ENCODE measurements at places on chromosomes 6 and 20.

- no peak for DNase-seq
Observed at GRCh38 chr6:34914358-34914757, 25.3 kb downstream of the ANKS1A start.

DNA sequence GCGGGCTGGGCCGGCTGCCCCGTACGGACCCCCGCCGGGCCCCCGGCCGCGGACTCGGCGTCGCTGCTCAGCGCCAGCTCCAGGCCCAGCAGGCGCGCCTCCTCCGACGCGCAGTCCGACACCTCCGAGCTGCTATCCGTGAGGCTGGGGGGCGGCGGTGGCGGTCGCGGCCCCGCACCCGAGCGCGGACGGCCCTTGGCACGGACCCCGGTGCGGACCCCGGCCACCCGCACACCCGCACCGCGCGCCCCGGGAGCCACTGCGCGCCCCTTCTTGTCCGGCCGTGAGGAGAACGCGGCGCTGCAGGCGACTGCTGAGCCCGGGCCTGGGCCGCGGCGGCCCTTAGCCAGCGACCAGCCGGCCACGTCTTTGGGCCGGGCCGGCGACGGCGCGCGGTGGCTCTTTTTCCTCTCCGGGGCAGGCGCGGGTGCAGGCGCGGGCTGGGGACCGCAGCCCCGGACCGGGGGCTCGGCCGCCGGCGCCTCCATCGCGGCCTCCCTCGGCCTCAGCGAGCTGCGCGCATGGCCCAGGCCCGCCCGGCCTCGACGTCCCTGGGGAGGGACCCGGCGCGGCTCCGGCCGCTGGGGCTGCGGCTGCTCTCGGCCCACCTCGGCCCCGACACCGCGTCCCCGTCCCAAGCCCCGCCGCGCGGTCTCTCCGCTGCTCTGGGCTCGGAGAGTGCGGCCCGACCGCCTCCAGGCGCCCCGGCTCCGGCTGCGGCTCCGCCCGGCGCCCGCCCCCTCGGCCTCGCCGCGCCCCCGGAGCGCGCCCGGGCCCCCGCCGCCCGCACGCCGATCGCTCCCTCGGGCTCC, 12.9 kb upstream of the TLDC2 start:
- DNase-seq = no peak

DNA sequence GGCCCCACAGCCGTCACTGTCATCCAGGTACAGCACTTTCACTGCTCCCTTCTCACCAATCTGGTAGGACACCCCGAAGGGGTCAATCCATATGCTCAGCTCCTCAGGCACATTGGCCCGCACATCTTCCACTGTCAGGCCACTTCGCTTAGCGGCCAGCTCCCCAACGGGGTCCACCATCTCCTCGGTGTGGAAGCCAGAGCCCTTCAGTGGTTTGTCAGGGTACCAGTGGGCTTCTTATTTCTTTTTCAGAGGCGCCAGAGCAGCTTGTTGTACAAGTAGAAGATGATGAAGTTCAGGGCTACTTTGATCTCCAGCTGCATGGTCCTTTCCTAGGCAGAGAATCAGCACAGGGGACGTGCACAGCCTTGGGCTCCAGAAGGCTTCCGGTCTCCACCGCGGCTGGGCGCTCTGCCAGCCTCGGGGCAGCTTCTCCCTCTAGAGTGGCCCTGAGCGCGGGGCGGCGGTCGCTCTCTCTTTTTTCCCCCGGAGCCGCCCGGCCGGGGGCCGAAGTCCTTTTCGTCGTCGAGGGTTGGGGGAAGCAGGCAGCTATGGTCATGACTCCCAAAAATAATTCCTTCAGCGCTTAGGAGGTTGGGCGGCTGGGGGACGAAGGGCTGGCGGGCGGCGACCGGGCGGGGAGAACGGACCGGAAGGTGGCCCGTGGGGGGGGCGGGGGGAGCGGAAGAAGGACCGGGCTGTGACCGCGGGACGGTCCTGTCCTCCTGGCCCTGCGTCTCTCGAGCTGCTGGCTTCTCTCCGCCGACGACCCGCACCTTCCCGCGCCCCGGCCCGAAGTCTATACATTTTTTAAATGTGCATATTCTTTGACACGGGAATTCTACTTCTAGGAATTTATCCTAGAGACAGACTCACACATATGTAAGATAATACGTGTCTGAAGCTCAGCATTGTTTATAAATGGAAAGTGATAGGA, 6.5 kb upstream of the ZSCAN9 start:
- DNase-seq = no peak

DNA sequence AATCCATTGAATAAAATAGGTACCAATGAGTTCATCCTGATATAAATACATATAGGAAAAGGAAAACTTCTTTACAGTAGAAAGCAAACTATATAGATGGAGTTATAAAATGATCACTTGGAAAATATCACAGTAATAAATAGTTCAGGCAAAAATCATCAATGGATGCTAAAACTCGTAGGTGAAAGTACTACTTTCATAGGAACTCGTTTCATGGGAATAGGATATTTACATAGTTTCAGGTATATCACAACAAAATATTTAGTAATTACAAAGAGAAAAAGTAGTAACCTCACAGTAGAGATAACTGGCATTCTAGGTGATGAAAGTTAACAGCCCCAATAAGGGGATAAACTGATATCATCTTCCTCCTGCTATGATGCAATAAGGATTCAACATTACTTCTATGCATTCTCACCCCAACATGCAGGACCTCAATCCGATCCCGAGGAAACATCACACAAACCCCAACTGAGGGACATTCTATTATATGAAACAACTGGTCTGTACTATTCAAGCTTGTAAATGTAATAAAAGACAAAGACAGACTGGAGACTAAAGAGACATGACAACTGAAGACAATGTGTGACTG, 13.7 kb downstream of the DDO start:
- DNase-seq = no peak

- no peak for DNase-seq
Observed at GRCh38 chr6:136103763-136104311, 146.3 kb downstream of the MTFR2 start.

DNA sequence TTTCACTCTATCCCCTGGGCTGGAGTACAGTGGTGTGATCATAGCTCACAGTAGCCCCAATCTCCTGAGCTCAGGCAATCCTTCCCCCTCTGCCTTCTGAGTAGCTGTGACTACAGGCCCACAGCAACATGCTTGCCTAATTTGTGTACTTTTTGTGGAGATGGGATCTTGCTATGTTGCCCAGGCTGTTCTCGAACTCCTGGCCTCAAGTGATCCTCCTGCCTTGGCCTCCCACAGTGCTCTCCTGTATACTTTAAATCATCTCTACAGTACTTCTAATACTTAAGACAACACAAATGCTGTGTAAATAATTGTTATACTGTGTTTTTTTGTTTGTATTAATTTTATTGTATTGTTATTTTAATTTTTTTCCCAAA, 39.7 kb upstream of the FAM50B start:
- no peak for DNase-seq

- no peak for DNase-seq
Observed at GRCh38 chr20:38395165-38395564, 40.0 kb downstream of the SNHG17 start.

DNA sequence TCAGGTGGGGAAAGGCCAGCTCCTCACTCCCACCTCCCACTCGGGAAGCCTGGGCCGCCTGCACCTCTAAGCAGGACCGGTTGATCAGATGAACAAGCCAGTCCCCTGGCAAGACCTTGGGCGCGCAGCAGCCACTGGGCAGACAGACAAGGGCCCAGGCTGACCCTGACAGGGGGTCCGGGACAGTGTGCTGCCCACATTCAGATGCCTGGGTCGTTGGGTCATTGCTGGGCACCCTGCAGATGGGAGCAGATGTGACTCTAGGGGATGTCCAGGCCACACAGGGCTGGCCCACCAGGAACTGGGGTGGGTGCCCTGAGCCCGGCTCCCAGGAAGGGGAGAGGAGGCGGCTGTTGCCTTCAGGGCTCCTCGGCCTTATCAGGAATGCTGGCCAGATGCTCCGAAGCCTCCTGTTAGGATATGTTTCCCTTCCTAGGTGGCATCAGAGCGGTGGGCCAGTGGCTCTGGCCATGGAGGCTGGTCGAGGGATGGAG, 17.3 kb upstream of the FRMD1 start:
- no peak for DNase-seq

- no peak for DNase-seq
Observed at GRCh38 chr6:51843456-51844056, 243.9 kb downstream of the PKHD1 start.

GRCh38 chr6:89368107-89368506, 15.6 kb upstream of the UBE2J1 start:
- DNase-seq = no peak

DNA sequence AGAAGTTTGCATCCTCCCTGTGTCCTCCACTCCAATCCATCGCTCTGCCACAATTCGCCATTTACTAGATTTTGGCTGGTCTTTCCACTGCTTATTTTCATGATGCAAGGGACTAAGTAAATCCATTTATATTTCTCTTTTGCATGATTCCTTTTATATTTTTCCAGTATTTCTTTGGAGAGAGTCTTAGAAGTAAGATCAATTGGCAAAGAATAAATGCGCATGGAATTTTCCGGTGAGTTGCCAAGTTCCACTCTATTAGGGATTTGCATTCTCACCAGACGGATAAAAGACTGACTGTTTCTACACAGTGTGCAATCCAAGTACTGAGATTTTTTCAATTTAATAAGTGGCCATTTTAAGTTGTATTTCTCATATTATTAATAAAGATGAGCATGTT, 91.7 kb upstream of the PHACTR3 start:
- DNase-seq = no peak

- DNase-seq = no peak
Observed at GRCh38 chr6:43796903-43797890, 27.2 kb downstream of the VEGFA start.

GRCh38 chr6:116118608-116119007, 7.3 kb downstream of the COL10A1 start:
- no peak for DNase-seq

GRCh38 chr6:168737481-168737880, 296.5 kb downstream of the SMOC2 start:
- DNase-seq = no peak

DNA sequence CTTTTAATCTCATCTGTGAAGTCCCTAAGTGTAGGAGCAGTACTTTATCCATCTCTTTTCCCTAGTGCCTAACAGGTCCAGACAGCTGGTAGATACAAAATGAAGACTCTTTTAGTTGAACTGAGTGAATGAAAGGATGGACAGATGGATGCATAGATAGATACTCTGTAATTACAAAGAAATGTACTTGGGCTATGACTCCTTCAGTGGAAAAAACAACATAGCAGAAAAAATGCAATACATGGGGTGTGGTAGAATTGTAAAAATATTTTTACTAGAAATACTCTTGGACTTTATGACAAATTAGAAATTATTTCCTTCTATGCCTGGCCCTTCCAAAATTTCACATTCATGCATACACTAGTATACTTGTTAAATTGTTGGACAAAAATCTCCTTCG, 29.3 kb downstream of the KCNQ5 start:
- DNase-seq = no peak

DNA sequence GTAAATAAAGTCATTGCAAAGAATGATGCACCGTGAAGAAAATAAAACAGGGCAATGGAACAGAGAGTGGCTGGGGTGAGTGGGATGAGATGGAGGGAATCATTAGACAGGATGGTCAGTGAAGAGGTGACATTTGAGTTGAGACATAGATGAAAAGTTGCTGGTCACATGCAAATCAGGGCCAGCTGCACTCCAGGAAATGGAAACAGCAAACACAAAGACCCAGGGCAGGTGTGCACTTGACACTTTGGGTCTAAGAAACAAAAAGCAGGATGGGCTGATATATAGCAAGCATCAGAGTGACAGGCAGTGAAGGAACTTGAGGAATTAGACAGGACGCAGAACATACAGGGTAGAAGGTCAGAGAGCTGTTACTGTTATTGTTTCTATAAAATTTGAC, 171.5 kb upstream of the RIPOR2 start:
- no peak for DNase-seq

- DNase-seq = no peak
Observed at GRCh38 chr6:143803769-143804568, 39.2 kb upstream of the LTV1 start.

DNA sequence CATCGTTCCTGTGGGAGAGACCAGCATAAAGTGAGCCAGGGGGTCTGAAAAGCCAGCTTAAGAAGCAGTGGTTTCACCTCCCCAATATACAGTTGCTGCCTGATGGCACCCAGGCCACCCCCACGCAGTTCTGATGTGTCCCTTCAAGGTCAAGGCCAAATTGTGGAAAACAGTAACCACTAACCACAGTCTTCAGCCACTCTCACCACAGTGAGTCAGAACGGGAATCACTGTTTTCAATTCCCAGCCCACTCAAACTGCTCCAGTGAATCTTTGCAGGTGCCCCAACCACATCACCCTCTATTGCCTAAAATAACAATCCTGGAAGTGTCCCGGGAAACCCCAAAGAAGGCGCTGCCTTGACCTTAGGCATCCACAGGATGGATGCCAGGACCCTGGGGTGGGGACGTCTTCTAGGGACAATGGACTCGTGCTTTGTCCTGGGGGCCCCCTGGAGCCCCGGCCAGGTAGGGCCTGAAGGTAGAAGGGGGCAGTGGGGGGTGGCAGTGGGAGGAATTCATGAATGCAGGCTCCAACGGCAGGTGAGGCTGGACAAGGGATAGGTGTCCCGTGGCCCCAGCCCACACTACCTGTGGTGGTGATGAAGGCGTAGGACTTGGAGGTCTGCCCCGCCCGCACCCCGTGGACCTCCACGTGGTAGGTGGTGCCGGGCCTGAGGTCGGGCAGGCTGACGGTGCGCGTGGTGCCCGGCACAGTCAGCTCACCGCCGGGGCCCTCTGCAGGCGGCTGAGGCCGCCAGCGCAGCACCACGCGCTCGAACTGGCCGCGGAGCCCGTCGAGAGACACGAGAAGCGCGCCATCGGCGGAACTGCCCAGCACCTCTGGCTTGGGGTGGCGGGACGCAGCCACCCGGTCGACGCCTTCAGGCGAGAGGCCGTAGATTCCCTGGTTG, 22.2 kb downstream of the TNXB start:
- no peak for DNase-seq

GRCh38 chr6:47447722-47448121, 29.9 kb upstream of the CD2AP start:
- no peak for DNase-seq

- DNase-seq = no peak
Observed at GRCh38 chr6:138028893-138029292, 78.3 kb downstream of the PERP start.

GRCh38 chr6:33450434-33450833, 3.9 kb upstream of the ZBTB9 start:
- no peak for DNase-seq

GRCh38 chr6:106745197-106745770, 115.9 kb downstream of the QRSL1 start:
- DNase-seq = no peak

- DNase-seq = no peak
Observed at GRCh38 chr6:54135665-54136369, 24.6 kb downstream of the MLIP start.

DNA sequence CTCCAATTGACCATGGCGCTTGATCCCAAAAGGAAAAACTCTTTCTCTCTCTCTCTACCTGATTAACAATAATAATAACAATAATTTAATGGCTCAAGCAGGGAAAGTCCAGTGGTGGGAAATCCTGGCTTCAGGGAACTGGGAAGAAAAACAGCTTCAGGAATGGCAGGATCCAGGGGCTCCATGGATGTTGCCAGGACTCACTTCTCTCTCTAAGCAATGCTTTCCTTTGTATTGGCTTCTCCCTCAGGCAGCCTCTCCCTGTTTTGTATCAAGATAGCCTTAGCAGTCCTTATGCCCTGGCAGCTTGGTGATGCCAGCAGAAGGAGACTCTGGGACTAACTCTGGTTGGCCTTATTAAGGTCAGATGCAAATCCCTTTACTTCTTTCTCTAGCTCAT, 13.5 kb upstream of the PTGIS start:
- no peak for DNase-seq
